ENCODE measurements at places on chromosomes 5 and 9.

- DNase-seq = no peak
Measured at GRCh38 chr9:20205821-20206220, 416.5 kb downstream of the MLLT3 start.

DNA sequence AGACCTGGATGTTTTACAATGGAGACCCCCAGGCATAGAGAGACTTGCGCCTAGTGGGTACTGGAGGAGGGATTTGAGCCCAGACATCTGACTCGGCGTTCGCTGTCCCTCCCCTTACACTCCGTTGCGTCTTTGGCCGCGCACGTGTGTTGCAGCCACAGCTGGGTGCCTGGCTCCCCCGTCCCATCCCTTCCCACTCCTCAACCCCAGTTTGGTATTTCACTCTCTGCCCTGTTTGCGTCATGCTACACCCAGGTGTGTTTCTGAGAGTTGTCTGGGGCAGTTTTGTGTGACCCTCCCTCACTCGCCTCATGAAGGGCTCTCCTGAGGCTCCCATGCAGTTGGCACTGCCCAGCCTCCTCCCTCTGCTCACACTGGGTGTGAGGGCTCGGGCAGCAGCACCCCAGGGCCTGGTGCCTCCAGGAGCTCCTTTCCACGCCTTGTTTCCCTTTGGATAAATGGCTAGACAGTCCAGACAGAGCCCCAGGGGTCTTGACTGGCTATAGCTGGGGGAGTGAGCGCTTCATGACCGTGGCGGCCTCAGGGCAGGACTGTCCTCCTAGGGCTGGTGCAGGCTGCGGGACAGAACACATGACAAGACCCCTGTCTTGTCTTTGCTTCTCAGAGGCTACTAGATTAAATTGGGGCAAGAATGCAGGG lies 13.6 kb downstream of the TCF7 start:
- DNase-seq = no peak

DNA sequence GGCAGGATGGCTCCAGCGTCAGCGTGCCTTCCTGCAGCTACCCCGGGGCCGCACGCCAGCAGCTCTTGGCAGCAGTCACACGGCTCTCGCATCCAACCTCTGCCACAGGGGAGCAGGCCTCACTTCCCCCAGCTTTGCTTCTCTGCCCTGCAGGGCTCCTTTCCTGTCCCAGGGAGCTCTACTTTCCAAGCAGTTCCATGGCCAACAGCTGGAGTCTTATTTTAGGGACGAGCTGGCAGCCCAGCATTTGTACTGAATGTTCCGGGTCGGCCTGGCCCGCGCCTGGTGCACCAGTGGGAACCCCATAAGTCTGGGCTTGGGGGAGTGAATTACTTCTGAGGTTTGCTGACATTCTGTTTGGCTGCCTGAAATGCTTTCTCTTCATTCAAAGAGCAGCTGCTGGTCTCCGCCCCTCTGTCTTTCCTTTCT lies 34.6 kb downstream of the GADD45G start:
- no peak for DNase-seq

DNA sequence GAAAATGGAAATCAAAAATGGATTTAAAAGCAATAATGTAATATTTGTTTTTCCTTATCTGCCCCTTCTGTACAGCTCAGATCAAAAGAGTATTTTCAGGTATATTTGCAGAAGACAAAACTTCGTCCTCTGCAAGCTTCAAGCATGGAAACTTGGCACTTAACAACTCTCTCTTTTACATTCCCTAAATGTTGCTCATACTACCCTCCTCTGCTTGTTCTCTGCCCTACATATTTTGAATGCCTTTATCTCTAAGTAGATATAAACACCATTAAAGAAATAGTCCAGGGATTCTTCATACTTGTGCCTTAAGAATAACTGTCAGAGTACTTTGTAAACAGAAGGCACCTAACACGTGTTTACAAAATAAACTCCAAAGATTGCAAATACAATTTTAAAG lies 19.2 kb upstream of the SMC2 start:
- DNase-seq = no peak

DNA sequence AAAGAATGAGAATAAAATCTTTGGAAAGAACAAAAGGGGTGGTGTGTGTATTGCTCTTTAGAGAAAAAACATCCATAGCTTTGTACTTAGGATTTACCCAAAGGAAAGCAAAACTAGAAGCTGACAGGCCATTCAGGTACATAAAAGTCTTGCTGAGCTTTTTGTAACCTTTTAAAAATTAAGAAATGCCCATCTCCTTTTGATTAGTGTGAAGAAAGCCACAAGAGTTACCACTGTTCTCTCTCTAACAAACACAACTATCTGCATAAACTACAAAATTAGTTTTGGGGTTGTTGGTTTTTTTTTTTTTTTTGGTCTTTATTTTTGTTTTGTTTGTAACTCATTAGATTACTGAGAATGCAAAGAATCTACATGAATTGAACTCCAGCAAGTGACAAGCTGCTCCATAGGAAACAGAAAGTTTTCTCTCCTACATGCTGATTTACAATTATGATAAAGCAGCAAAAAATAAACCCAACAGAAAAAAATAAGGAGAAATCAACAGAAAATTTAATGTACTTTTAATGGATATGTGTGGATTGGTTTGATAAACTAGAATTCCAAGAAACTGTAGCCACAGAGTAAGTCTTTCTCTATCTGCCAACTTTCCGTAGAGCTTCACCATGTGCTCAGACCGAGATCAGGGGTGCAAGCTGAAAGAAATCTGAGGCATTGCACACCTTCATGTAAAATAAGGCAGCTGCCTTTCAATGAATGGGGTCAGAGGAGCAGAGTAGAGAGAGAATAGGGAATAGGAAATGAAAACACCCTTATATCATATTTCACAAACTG lies 12.3 kb downstream of the BAAT start:
- DNase-seq = no peak

DNA sequence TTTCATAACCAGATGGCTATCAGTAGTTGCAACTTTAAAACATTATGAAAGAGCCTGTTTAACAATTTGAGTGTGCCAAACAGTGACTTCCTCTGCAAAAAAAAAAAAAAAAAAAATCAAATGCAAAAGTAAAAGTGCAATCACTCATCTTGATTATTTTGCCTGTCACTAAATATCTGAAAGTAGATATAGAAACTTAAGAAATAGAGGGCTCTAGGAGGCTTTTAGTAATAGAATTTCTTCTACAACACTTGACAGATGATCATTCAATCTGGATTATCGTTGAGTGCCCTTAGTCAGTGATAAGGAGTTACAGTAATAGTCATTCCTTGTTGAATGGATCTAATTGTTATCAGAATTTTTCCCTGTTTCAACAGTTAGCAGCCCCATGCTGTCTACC lies 101.8 kb downstream of the CETN3 start:
- no peak for DNase-seq

DNA sequence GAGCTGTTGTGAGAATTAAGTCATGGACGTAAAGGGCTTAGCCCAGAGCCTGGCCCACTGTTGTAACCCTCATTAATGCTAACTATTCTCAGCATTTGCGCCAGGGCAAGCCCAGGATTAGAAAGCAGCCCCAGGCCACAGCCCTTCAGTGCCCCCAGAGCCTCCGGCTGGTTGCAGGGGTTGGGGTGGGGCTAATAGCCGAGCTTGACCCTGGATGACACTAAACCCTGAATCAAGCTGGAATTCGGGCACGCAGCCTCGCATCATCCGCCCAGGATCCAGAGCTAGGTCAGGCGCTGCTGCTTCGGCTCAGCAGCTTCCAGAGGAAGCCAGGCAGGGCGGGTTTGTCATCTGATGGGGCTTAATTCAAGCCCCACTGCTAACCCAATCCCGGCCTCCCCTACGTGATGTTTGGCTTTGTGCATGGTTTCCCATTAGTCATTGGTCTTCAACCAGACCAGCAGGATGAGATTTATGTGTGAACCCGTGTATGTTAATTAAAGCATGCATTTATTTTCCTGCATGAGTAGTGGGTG lies 1.2 kb upstream of the MEGF9 start:
- DNase-seq = no peak
